ENCODE measurements at places on chromosomes 12 and 14.

GRCh38 chr12:47316609-47317049, 236.9 kb upstream of the AMIGO2 start:
- DNase-seq: no peak

- no peak for DNase-seq
Measured at GRCh38 chr12:42705863-42706262, 116.3 kb upstream of the PRICKLE1 start.

GRCh38 chr14:105489542-105490266, 1.3 kb upstream of the TEDC1 start:
- peak; percentile 87 for DNase-seq

DNA sequence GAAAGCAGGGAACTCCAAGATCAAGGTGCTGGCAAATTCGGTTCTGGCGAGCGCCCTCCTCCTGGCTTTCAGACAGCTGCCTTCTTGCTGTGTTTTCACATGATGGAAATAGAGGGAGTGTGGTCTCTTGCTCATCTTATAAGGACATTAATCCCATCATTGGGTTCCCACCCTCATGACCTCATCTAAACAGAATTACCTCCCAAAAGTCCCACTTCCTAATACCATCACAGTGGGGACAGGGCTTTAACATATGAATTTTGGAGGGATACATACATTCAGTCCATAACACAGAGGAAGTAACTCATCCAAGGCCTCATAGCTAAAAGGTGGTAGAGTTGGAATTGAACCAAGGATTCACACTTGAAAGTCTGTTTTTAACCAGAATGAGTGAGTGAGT, 28.6 kb downstream of the DYRK2 start:
- DNase-seq: no peak

DNA sequence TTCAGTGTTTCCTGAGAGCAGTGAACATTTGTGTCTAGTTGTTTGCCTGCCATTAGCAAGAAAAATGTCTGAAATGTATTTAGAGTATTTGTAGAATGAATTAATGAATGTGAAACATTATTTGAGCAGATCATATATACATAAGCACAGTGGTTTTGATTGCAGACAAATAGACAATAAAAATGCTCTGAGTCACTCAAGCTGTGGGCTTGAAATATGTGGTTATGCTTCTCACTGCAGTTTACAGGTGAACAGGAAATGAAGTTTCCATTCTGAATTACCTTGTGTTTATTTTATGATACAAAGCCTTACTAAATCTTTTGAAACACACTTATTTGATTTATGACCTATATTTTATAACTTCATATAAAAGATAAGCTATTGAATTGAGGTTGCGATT, 827.7 kb downstream of the TMTC2 start:
- no peak for DNase-seq

- DNase-seq: no peak
Measured at GRCh38 chr14:105385698-105386365, 12.5 kb upstream of the TEX22 start.

GRCh38 chr12:60872850-60873713, 1277.3 kb downstream of the SLC16A7 start:
- DNase-seq: no peak

- no peak for DNase-seq
Measured at GRCh38 chr14:66476964-66477363, 9.2 kb upstream of the CCDC196 start.

DNA sequence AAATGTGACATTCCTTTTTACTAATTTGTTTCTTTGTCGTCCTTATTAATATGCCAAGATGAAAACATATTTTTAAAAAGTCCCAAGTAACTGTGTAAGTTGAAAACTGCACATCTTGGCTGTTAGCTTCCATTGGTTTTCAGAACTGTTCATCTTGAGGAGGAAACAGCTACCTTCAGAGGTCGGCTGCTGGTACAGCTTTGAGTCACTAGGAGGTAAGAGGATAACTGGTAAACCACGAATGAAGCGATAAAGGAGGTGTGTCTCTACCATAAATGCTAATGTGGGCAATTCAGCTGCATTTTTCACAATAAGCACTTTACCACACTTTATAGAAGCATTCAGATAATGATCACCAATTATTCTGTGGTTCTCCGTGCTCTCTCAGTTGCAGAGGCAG, 137.5 kb upstream of the KRAS start:
- DNase-seq: no peak

DNA sequence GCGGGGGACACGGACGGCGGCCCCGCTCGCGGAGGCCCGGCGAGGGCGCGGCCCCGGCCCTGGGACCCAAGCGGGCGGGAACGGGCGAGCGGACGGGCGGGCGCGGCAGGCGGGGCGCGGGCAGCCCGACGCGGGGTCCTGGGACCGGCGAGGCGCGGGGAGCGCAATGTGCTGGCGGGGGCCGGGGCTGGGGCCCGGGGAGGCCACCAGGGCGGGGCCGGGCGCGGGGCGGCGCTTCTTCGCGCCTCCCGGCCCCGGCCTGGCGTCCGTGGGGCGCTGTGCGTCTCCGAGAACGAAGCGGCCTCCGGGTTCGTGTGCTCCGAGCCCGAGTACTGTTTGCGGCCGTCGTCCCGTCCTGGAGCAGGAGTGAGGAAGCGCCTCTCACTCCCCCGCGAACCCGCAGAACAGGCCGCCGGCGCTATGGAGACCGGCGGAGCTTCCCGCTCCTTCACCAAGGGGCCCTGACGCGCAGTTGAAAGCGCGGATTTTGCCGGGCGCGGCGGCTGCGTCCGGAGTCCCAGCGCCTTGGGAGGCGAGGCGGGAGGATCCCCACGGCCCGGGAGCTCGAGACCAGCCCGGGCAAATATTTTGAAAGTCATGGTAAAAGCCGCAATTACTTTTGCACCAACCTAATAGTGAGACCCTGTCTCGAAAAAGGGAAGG, 420 bp upstream of the ANKLE2 start:
- DNase-seq: peak; percentile 89

DNA sequence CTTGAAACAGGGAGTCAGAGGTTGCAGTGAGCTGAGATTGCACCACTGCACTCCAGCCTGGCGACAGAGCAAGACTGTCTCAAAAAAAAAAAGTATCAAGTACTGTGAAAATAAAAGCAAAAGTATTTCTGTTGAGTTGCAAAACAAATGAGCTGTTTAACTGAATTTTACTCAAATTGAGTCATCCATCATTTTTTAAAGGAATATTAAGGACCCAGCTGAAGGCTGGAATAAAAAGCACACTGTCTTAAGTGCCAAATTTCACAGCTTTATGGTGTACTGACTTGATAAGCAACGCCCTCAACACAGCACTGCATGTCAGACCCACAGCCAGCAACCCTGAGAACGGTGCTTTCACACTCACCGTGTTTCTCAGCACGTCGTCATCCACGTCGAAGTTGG, 57.9 kb downstream of the AMN start:
- no peak for DNase-seq

DNA sequence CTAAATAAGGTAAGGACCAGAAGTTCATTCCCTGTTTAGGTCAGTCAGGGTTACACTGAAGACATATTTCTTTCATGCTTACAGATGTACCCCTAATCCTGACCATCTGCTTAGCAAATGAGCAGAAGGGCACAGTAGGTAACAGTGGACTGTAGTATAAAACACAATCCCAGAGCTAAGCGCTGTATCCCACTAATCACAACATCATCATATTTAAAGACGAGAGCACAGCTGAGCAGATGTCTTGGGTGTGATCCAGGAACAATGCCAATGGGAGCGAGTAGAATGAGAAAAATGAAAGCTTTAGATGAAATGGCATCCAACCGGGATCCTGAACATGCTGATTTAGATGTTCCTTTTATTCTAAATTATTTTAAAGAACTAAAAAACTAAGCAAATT, 213.4 kb downstream of the CCER1 start:
- no peak for DNase-seq

DNA sequence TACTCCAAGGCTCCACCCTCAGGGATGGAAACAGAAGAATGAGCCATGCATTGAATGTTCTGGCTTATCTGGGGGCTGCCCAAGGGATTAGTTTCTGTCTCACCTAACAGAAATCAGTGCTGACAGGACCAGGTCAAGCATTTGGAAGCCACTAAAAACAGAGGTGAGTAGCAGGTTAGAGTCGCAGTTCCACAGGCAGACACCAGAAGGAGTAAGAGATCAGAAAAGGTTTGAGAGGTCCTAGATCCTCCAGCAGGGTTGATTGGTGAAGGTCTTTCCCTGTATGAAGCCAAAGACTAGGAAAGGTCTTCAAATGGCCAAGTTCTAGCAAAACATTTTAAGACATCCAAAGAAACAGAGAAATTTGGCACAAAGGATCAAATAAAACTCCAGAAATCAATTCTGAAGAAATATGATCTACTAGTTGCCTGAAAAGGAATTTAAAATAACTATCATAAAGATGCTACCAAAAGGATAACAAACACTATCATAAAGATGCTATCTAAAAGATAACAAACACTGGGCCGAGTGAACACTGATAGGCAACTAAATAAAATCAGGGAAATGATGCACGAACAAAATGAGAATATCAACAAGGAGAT, 19.5 kb upstream of the TTC9 start:
- DNase-seq: peak; percentile 50

GRCh38 chr12:5123921-5124320, 80.2 kb downstream of the KCNA5 start:
- no peak for DNase-seq

DNA sequence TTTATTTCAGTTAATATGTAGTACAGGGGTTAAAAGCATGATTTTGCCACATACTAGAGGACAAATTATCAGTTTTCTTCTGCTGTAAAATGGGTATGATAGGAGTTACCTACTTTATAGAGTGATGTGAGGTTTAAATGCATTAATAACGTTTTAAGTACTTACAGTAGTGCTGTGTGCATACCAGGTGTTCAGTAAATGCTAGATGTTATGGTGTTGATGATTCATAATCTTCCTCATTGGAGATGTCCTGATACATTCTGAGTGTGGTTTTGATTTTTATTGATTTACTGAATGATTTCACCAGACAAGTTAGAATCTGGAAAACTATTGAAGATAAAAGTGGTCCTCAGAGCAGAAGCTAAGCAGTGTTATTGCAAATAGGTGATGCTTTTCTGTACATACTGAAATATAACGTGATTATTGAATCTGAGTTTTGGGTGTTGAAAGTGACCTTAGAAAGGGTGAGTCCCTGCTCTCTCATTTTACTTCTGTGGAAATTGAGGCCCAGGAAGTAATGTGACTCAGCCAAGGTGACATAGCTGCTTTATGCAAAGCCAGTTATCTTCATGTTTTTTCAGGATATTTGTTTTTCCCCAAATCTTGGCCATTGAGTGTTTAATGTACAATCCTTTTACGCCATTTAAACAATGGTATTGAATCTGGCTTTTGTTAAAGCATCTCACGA, 54.7 kb downstream of the VRK1 start:
- DNase-seq: no peak

- no peak for DNase-seq
Measured at GRCh38 chr12:89547101-89547500, 21.3 kb upstream of the POC1B start.

- no peak for DNase-seq
Measured at GRCh38 chr12:21786041-21786531, 11.6 kb upstream of the KCNJ8 start.

DNA sequence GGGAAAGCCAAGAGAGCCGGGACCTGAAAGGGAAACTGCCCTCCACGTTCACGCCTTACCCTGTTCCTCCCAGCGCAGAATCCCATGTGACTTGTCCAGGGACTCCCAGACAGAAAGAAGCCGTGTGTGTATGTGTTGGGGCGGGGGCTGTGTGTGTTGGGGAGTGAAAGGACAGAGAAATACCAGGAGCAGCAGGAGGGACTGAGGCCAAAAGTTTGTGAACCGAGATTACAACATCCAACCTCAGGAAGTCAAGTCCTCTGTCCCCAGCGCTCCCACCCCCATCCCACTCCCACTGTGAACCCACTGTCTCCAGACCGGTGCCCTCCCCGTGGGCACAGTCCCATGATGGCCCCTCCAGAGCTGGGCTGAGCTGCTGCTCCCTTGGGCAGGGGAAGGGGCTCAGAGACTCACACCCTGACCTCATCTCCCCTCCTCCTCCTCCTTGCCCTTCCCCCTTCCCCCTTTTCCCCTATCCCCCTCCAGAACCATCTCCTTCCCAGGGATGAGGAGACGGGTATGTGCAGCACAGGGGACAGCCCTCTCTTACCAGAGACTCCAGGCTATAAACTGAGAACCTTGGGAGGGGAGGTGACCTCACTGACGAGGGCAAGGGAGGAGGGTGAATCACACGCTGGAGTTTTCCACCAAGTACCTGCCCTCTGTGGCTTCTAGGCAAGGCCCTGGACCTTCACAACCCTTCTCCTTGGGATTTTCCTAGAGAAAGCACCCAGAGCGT, at the start of gene SLC6A12:
TSS of gene SLC6A12 (minus strand) at position 155 of the 739 bp plus-strand sequence. CDS start 4,171 bp downstream, outside the sequence.
- DNase-seq: no peak

Data from activated naive CD4-positive, alpha-beta T cell treated with anti-CD3 and anti-CD28 coated beads, Interleukin-2, amount 50 U/mL, for 16 hours (primary cell).